ENCODE measurements at places on chromosomes 5 and 9.

- no peak for DNase-seq
These were observed 7.3 kb downstream of the GCNT1 start for GRCh38 chr9:76466299-76466605.

DNA sequence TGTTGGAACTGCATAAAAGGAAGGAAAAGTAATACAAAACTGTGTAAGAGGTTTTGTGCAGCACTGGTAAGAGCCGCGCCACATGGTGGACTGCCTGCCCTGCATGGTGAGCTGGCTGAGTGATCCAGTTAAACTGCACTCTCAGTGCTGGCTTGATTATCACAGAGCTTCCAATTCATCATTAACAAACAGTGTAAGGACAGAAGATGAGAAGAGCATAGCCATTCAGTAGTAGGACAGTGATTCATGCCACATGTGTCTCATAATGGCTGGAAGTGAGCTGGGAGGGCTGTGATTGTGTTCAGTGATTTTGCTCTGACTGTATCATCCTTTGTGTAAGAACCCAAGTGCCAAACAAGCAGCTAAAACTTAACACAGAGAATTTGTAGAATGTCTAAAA is 14.1 kb downstream of the ASPN start:
- peak; percentile 76 for DNase-seq

GRCh38 chr5:54317511-54318260 is 7.3 kb upstream of the ARL15 start:
- peak; percentile 26 for DNase-seq

DNA sequence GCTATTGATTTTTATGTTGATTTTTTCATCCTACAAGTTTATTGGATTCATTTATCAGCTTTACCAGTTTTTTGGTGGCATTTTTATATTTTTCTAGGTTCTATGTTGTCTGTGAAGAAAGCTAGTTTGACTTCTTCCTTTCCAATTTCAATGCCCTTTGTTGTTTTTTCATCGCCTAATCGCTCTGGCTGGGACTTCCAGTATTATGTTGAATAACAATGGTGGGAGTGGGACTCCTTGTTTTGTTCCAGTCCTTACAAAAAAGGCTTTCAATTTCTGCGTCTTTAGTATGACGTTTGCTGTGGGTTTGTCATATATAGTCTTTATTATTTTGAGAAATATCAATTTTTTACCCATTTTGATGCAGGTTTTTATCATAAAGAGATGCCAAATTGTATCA is 175.6 kb upstream of the CCNH start:
- no peak for DNase-seq

GRCh38 chr5:147098233-147098790 is 136.5 kb upstream of the STK32A start:
- peak; percentile 38 for DNase-seq

DNA sequence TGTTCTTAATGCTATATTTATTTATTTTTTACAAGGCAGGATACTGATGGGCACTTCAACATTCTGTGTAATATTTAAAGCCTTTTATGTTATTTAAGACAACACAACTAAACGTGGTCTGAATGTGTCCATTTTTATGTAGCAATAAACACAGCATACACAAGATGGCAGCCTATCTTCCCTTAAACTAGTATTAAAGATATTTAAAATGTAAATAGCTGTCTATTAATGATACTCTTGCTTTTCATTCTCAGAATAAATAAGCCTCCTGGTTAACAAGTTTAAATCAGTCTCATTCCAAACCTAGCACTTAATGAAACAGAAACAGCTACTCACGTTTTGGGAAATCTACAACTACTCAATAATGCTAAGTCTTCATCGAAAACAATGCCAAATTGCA is 315.7 kb downstream of the MCTP1 start:
- peak; percentile 14 for DNase-seq

GRCh38 chr9:108412755-108413154 is 443.0 kb downstream of the ACTL7B start:
- DNase-seq, result peak; percentile 15

GRCh38 chr9:129201289-129201688 is 23.2 kb upstream of the IER5L start:
- DNase-seq, result no peak

GRCh38 chr9:114513055-114513958 is 8.0 kb upstream of the WHRN start:
- no peak for DNase-seq

GRCh38 chr5:170225326-170226128 is 7.3 kb upstream of the C5orf58 start:
- DNase-seq, result peak; percentile 56

GRCh38 chr9:106305428-106306133 is 557.4 kb upstream of the ZNF462 start:
- peak; percentile 20 for DNase-seq

- DNase-seq, result no peak
These were observed 66.5 kb downstream of the TEX10 start for GRCh38 chr9:100286257-100286656.

- DNase-seq, result no peak
These were observed 233.9 kb downstream of the ASTN2 start for GRCh38 chr9:117180896-117181445.

DNA sequence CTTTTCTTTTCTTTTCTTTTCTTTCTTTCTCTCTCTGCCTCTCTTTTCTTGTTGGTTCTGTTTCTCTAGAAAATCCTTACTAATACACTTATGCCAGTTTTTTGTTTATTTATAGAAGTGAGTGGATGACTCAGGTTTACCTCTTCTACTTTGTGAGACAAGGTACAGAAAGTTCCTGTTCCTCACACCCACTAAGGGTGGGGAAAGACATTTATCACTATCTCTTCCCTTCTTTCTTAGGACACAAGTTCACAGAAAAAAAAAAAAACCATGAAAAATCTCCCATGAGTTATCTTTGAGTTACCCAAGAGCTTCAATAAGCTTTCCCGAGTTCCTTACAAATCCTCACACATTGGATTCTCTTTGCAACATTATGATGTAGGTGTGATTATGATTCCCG is 60.9 kb upstream of the CD180 start:
- no peak for DNase-seq

DNA sequence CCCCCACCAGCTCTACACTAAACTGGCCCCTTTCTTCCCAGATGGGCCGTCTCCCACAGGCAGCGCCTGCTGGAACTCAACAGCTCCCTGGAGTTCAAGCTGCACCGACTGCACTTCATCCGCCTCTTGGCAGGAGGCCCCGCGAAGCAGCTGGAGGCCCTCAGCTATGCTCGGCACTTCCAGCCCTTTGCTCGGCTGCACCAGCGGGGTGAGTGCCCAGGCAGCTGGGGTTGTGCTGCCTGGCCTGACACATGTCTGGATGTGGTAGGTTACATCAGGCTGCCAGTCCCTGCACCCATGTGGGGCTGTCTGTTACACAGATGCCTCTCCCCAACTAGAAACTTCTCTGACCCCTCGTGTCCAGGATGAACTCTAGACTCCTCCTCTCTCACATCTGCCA is 9.8 kb downstream of the NHP2 start:
- DNase-seq, result no peak

- no peak for DNase-seq
These were observed 61.8 kb downstream of the C9 start for GRCh38 chr5:39302472-39302871.

DNA sequence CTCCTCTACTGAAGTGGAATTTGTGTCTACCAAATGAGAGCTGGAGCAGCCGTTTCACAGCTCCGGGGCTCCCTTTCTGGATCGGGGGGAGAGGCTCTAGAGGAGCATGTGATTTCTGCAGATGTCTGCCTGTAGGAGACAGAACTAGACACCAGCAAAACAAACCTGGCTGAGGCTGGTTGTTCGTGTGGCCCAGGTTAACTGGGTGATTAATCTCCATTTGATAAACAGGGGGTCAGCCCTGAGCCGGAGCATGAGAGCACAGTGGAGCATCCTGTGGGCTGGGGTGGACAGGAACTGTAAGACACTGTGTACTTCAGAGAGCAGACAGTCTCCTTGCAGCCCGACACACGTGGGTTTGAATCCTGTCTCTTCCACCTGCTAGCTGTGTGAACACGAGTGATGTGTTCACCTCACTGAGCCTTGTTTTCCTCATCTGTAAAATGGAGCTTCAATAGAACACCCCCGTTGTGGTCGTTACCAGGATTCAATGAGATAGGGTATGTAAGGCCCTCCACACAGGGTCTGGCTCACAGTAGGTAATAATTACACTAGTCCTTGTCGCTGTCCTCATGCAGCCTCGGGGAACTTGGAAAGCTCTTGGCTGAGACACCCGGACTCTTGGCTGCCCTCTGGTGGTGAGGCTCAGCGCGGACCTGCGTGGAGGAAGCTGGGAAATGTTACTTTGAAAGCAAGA is 12.9 kb downstream of the CXCL14 start:
- peak; percentile 52 for DNase-seq

DNA sequence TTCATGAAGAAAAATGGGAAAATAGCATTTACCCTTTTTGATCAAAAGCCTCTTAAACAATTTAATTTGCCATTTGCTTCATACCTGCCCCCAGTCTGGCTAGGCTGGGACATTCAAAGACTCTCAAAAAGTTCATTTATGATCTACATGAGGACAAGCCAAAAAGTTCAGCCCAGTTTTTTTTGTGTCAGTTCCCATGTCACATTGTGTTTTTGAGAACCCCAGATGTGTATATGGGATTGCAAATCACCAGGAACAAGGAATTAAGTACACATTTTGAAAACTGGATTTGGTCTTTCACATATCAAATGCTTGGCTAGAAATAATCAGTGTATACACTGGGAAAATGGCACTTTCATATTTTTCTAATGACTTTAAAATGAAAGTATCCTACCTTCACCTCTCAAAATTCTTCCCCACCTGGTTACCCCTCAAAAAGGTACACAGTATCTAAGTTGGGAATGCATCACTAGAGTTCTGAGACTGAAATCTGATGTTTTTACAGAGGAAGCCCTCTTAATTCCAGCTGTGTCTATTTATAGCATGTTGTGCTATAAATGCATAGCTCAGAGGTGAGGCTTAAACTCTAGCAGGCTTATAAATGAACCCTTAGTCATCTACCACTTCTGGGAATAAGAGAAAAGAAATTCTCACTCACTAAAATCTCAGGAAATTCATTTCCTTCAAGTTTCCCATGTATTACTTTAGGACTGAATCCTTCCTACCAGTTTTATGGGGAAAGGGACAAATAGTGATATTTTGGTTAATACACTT is 9.3 kb downstream of the STOM start:
- DNase-seq, result peak; percentile 91

DNA sequence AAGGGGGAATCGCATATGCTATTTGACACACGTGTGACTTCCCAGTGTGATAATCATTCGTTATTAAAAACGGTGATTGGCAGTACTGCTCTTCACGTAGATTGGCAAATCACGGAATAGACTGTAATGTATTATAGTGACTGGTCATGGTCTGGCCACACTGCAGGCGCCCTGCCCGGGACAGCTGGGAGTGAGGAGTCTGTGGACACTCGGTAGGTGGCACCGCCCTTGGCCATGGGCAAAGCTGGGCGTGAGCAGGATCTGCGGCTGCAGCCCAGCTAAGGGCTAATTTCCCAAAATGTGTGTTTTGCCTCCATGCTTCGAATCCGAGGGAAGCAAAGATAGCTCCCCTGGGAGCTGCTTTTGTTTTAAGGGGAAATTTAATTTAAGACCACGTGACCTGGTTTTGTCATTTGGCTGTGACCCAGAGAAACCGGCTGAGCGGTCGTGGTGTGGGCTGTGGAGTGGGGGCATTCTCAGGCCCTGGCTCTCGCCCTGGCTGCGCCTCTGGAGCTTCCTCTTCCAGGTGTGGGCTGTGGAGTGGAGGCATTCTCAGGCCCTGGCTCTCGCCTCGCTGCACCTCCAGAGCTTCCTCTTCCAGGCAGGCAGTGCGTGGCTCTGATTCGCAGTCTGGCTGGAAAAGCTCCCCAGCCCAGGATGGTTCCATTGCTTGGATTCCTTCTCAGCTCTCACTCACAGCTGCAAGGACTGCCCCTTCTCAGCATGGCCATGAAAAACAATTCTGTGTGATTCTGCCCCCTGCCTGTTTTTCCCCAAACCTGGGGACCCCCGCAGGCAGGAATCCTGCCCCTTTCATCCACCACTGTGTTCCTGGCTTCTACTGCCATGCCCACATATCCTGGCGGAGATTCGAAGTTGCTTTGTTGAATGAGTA is 131.1 kb downstream of the OLFM1 start:
- no peak for DNase-seq

GRCh38 chr9:5453673-5454072 is 3.3 kb downstream of the CD274 start:
- DNase-seq, result no peak

DNA sequence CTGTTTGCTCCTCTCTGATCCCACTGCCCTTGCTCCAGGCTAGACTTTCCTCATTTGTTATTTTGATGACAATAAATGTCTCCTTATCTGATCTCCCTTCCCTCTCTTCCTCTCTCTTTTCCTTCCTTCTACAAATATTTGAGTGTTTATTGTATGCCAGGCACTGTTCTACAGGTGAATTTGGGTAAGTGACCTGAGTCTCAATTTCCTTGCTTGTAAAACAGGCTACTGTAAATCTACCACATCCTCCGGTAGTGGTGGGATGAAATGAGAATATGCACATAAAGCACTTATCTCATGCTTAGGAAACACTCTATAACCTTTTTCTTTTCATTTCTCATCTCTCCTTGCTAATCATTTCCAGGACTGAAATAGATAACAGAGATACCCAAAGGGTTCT is 86.4 kb downstream of the HMHB1 start:
- no peak for DNase-seq

- DNase-seq, result no peak
These were observed 1435.7 kb downstream of the MAT2B start for GRCh38 chr5:164941132-164941531.

- DNase-seq, result peak; percentile 32
These were observed 38.9 kb downstream of the DAB2IP start for GRCh38 chr9:121690316-121690715.

DNA sequence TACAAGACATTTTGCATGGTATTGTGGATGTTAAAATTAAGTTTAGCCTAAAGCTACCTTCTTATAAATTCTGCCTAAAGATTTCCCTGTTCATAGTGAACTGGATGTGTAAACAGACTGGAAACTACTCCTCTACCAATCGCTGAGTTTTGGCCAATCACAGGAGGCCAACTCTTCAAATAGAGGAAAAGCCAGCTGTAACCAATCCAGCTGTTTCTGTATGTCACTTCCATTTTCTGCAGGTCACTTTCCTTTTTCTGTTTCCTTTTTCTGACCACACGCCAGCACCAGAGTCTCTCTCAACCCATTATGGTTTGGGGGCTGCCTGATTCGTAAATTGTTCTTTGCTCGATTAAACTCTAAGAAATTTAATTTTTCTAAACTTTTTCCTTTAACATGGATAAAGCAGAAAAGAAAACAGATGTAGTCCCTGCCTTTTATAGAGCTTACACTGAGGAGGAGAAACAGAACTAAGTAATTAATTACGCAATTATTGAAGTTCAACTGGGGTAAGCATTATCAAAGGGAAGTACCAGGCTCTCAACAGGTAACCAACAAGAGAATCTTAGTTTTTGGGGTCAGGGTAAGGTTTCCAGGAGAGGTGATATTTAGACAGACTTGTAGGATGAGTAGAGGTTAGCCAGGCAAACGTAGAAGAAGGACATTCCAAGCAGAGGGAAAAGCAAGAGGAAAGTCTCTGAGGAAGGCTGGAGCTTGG is 27.7 kb downstream of the RANBP3L start:
- DNase-seq, result no peak

DNA sequence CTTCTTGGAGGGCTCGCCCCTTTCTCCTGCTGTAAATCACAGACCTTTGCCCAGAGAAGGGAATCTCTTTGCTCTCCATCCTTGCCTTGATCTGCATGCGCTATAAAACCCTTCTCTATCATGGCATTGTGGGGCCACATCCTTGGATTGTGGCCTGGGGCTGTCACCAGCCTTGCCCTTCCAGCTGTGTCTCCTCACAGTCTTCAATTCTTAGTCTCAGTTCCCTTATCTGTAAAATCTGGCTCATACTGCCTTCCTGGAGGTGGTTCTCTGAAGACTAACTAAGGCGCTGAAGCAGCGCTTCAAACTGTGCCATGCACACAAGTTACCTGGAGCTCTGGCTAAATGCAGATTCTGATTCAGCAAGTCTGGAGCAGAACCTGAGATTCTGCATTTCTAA is 53.4 kb upstream of the RARS1 start:
- DNase-seq, result no peak
